ENCODE measurements at places on chromosomes 6 and 20.
A peak's percentile ranks its signal among the peaks of the same experiment; 100 is the strongest.

DNA sequence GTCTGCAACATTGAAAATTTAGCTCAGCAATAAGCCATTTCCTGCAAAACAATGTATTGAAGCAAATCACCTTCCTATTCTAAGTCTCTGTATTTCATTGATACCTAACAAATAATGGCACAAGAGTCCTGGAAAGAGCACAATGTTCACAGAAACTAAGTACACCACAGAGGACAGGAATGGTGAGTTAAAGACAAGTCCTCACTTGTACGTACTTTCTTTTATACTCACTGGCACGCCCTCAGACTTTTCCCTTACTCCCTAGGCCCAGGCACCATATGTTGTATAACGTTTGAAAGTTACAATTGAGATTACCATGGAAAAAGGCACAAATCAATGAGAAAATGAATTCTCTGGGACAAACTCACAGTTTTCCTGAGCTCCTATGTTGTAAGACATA is 683.0 kb upstream of the MANEA start:
- no peak for DNase-seq

DNA sequence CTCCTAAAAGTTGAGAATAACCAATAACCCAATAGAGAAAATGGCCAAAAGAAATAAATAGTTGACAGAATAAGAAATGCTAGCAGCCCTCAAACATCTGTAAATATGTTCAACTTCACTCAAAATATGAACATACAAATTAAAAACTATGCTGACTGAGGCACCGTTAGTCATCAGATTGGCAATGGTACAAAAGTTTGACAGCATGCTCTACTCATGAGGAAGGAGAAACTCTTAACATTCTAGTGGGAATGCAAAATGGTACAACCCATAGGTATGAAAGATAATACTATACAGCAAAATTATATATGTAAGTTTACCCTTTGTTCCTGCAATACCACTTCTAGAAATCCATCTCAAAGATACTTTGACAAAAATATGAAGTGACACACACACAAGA is 1.6 kb upstream of the ZSCAN12 start:
- DNase-seq, result no peak

- no peak for DNase-seq
These were observed 54.0 kb upstream of the PLN start for GRCh38 chr6:118494091-118494490.

DNA sequence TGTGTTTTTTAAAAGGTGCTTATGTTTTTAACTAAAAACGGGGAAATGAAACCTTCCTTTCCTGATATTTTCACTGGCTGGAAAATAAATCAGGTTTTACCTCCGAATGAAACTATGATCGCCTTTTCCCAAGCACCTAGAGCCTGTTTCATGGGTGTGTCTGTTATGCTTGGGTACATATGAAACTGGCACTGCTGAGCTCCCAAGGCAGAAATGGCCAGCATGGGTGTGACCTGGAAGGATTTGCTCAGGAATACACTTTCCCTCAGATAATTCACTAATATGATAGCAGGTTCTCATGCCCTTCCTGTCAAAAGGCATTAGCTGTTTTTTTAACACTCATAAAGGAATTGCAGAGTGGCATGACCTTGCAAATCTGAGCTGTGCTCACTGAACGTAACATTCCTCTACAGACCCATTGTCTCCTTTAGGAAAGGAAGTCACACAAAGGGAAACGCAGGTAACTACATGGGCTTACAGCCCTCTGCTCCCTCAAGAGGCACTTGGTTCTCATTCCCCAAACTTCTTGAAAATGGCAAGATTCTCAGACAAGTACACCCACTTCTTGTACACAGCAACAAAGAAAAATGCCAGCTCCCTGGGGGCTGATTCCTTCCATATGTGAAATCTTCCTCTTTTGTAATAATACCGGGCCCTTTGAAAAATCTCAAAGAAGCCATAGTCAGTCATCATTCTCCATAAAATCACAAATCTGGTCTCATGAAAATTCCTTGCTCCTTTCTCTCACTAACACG is 72.7 kb downstream of the METTL24 start:
- no peak for DNase-seq

- no peak for DNase-seq
These were observed 23.2 kb downstream of the VNN1 start for GRCh38 chr6:132690678-132691077.

GRCh38 chr6:167235005-167235404 is 56.1 kb upstream of the UNC93A start:
- DNase-seq, result no peak

DNA sequence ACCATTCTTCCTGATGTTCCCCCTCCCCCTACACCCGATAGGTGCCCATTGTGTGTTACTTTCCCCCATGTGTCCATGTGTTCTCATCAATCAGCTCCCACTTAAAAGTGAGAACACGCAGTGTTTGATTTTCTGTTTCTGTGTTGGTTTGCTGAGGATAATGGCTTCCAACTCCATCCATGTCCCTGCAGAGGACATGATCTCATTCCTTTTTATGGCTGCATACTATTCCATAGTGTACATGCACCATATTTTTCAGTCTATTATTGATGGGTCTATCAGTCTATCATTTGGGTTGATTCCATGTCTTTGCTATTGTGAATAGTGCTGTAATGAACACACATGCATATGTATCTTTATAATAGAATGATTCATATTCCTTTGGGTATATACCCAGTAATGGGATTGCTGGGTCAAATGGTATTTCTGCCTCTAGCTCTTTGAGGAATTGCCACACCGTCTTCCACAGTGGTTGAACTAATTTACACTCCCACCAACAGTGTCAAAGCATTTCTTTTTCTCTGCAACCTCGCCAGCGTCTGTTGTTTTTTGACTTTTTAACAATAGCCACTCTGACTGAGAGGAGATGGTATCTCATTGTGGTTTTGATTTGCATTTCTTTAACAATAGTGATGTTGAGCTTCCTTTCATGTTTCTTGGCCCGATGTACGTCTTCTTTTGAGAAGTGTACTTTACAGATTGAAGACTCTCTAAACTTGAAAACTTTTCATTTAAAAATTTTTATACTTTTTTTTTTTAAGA is 41.0 kb upstream of the GCNT2 start:
- no peak for DNase-seq

GRCh38 chr6:105320765-105321164 is 82.1 kb downstream of the PREP start:
- peak; percentile 89 for DNase-seq

DNA sequence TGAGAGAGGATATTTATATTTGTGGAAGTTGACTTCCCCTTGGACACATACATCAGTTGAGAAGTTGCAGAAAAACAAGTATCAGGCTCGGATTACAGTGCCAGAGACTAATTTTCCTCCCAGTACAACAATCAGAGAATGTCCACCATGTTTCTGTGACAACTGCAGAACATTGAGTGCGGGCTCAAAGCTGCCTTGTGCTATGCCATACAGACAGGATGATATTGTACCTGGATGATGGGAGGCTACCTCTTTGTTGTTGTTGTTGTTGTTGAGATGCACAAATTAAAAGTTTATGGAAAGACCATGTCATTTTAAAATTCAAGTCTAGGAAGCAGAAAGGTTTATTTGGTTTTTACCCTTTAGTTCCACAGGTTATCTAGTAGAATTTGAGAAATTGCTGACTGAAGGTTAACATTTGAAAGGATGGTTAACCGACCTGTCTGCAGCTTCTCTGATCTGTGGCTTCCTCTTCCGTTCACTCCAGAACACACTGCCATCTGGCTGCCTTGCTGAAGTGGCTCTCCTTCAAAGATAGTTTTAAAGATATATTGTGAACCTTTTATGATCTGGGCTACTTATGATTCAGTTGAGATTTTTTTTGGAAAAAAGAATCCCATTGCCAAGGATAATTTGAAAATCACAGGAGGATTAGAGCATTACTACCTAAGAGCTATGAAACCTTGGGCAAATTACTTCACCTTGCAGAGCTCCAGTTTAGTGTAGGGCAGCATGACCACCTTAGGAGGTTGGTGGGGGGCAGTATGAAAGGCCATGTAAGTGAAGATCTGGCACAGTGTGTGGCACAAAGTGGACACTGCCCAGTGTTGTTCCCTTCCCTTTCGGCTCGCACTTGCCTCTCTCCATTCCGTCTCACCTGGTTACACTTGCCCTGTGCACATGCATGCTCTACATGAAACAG is 15.9 kb downstream of the TMEM200A start:
- no peak for DNase-seq

DNA sequence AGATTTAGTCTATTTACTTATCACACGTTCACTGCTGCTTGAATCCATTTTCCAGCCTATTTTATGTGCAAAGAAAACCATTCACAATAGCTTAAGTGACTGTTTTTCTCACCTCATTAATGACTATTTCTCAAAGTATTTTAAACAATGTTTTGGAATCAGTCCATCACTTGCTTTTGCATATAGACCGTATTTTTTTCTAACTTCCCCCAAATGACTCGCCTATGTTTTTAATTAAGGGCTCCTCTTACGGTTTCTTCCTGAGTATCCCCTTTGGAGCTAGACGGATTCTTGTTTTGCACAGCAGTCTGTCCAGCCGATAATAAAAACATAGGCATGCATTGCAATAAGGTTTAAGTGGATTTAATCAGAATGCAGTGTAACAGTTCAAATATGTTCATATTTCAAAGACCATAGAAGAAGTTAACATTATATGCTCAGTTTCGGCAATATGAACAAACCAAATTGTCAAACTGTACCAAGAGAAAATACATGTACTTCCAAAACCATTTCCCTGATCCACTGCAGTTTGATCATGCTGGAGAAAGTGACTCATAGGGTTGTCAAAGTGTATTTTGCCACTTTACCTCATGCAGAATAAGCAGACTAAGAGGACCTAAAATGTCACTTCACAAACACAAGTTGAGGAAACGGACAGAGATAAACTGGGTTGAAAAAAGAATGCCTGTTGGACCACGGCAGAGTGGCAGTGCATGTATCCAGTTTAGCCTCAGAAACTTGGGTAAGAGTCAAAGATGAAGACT is 66.4 kb downstream of the HMGN3 start:
- no peak for DNase-seq

DNA sequence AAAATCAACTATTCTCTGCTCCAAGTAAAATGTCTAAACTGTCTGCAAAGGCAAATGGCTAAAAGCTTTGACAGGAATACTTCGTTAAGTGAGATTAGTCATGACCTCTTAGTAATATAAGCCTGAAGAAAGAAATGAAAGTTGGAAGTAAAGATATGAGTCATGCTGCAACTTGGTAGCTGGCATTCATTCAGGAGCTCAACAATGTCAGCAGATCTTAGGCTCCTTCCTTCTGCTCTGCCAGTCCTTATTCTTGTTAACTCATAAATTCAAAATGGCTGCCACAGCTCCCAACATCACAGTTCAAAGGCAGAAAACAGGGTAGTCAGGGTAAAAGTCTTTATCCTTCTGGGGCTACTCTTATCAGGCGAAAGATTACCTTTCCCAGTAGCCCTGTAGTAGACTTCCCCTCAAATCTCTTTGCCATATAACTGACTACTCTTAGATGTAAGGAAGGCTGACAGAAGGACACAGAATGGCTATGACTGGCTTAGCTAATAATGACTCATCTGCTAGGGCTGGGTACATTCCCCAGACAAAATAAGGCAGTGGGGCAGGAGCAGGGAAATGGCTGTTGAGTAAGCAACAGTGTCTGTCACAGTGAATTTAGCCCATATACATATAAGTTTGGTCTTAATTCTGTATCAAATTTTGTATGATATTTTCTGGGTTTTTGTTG is 24.4 kb upstream of the C6orf62 start:
- no peak for DNase-seq

DNA sequence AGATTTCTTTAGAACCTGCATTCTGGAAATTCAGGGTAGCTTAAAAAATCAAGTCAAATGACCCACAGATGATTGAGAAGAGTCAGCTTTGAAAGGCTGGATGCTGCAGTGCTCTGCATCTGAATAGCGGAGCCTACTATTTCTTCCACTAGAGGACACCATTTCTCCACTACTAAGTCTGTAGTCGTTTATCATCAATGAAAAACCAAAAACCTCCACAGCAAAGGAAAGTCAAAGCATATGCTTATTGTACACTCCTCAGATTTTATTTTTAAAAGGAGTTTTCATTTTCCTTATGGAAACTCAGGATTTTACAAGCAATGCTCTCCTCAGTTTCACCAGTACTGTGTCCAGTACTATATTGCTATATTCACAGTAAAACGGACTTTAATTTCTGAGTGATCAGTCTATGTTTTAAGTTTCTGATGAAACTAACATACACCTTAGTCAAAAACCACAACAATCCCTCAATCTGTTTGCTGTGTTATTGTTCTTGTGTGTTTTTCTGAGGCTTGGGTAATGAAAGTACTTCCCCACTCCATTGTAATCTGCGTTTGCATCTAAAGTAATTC is 50.5 kb upstream of the ENPP5 start:
- no peak for DNase-seq

DNA sequence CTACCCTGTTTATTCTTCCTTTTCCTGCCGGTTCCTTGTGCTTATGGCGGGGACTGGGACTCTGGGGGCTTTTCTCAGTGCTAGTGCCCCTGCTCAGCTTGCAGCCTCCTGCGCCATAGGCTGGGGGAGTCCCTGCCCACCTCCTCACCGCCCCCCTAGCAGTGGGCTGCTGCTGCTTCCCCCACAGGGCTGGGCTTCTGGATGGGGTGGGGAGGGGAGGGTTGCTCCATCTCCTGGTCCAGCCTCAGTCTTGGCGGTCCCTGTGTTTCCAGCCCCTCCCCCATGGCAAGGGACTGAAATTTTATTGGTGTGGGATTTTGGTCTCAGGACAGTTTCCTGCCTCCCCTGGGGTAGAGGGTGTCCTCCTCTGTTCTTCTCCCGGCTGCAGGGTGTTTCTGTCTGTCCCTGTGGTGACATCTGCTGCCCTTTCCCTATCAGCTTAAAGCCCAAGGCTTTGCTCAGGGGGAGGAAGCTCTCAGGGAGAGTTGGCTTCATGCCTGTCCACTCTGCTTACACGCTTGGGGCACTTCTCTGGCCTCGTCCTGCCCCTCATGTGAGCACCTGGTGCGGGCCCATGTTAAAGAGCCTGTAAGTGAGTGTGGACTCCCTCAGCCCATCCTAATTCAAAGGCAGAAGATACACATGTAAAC is 100.6 kb downstream of the HIVEP1 start:
- no peak for DNase-seq

- DNase-seq, result no peak
These were observed 29.3 kb downstream of the PYGB start for GRCh38 chr20:25277051-25277801.

DNA sequence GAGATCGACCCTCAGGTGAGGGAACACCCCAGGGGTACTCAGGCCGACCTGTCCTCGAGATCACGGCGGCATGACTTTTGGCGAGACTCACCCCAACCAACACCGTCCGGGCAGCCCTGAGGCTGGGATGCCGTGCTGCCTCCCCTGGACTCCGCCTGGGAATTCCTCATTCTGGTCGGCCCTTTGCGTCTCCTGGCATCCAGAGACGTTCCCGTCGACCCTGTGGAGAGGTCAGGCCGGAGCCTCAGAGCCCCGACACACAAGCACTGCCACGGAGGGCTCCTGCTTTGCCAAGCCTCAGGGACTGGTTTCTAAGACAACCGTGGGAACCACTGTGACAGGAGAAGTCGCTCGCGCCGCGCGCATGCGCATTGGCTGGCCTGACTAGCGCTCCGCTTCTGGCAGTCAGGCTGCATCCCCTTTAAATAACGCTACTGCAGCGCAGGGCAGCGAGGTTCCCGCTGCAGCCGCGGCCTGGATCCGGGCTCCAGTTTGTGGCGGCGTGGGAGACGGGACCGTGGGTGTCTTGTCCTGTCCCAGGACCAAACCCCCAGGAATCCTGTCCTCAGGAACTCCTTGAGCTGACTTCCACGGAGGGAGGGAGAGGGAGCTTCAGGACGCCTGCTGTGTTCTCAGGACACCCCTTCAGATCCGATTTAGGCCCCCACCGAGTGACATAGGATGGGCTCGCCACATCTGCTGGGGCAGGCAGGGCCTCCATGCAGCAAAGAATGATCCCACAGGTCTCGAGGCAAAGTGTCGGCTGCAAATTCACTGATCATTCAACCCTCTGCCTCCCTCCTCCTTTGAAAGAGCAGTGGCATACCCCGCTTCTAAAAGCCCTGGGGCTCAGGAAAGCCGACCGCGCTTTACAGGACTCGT is 163.2 kb upstream of the ZNF337 start:
- peak; percentile 26 for DNase-seq
